ENCODE measurements at places on chromosomes 6 and 20.

GRCh38 chr6:125421836-125422235 is 120.1 kb upstream of the HDDC2 start:
- DNase-seq, result no peak

GRCh38 chr6:56549014-56549413 is 93.7 kb downstream of the DST start:
- DNase-seq, result no peak

- DNase-seq, result no peak
Measured at GRCh38 chr20:39910536-39910935, 778.5 kb downstream of the MAFB start.

DNA sequence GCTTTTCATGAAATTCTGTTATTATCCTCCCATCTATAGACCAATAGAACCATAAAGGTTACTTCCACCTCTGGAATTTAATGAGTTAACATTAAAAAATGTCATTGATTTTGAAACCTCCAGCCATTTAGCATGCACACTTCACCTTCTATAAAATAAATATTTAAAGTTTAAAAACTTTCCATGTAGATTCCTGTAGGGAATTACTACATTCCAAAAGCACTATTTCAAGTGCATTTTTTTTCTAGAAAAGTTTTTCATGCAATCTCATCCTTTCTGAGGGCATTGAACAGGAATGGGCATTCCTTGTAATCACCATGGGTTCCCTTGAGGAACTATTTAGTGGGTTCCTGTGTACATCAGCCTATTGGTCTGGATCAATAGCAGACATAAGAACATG is 253.8 kb upstream of the RIN2 start:
- DNase-seq, result no peak

- DNase-seq, result no peak
Measured at GRCh38 chr20:49905415-49906091, 9.8 kb downstream of the SPATA2 start.

DNA sequence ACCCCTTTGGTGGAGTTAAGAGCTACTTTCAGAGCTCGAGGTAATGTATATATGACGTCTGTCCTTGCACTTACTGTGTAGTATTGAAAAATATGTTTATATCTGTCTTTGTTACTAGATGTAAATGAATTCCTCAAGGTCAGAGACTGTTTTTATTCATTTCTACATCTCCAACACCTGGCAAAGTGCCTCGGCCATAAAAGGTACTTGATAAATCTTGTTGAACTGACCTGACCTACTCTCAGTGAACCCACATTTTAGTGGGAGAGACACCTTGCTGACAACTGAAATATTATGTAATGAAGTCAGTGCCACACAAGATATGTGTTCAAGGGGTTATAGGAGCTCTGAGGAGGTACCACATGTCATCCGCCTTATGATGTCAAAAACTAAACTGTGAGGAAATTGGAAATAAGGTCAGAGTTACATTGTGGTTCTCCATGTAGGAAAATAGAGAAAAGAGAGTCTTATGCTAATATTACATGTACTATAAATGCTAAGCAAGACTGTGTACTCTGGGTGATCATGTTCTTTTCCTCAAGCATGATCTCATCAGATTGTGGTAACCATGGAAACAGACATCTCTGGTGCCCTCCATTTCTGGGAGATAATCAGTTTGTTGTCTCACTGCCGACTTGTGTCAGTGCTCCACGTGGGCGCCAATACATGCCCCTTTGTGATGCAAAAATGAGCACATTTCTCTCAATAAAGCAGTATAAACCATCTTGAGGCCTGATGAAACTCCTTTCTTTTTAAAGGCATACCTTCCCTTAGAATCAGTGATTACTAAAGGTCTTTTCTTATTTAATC is 5.7 kb upstream of the TMEM30A start:
- DNase-seq, result no peak

DNA sequence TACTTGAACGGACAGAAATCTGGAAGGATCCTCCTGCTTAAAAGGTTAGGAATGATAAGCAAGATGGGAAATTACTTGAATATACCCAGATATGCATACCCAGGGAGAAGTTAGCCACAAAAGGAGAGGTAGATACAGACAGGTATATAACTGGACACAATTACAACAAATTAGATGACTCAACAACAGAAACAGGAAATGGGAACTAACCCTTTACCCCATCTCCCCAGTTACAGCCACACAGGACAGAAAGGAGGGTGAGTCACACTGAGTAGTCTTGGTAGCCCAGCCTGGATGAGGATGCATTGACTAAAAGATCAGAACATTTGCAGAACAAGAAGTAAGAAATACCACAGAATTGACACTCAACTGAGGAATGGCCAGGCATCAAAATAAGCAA is 61.2 kb downstream of the C6orf52 start:
- peak; percentile 17 for DNase-seq

DNA sequence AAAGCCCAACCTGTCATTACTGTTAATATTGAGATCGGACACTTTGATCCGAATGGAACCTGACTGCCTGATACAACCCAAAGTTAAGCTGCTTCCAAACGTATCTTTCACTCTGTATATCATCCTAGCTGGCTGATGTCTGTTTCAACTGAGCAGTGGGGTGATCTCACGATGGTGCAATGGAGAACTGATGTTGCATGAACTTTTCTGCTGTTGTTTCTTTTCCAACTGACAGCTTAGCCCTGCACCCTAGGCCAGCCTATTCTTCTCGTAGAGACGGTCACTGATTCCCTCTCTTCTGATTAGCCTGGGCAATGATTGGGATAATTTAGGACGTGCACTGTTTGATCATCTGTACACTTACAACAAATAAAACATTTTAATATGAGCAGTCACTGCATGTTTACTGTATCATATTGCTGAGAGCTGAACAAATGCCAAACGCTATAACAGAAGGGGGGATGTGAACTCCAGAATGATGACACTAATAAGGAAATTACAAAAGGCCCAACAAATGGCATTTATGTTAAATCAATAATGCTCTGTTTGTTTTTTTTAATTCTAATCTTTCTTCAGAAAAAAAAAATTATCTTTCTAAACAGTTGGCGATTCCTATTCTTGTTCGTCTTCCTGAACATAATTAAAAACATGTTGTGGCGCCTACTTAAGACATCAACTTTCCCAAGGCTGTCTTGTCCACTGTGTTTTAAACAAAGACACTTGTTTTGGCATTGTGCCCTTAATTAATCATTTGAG is 184.8 kb downstream of the ZNF217 start:
- DNase-seq, result no peak

GRCh38 chr6:105794870-105795269 is 291.3 kb upstream of the PRDM1 start:
- DNase-seq, result no peak

DNA sequence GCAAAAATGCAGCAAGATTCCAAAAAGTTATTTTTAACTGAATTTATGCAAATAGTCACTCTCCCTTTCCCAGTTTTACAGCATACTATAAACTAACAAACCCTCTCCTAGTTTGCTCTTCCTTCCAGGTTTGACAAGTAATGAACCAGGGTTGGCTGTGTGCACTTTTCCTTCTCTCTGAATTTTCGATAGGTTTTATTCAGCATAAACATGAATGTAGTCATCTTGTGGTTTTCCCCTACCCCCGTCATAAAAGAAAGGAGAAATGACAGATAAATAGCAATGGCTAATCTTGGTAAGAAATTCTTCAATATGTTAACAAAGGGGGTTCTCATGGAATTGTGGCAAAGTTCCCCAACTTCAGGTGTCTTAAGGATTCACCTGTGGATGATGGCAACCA is 26.3 kb downstream of the PRDM1 start:
- DNase-seq, result no peak

GRCh38 chr6:55208478-55209458 is 34.5 kb downstream of the HCRTR2 start:
- DNase-seq, result no peak

GRCh38 chr6:136967876-136968752 is 46.0 kb downstream of the SLC35D3 start:
- DNase-seq, result peak; percentile 34

DNA sequence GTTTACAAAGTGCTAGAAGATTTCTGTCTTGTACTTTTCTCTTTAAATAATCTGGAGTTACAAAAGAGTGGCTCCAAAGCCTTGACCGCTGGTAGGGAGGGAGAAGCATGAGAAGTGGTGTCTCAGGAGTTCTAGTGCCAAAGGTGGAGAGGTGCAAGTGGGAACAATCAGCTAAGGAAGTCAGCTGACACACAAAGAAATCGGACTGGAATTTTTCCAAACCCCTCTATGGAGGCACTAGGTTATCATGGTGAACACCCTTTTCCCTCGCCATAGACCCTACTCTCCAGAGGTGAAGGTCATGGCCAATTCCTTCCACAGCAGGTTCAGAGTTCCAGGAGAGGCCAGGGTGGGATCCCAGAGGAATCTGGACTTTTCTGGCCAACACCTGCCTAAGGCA is 14.8 kb downstream of the PLAGL2 start:
- DNase-seq, result no peak

DNA sequence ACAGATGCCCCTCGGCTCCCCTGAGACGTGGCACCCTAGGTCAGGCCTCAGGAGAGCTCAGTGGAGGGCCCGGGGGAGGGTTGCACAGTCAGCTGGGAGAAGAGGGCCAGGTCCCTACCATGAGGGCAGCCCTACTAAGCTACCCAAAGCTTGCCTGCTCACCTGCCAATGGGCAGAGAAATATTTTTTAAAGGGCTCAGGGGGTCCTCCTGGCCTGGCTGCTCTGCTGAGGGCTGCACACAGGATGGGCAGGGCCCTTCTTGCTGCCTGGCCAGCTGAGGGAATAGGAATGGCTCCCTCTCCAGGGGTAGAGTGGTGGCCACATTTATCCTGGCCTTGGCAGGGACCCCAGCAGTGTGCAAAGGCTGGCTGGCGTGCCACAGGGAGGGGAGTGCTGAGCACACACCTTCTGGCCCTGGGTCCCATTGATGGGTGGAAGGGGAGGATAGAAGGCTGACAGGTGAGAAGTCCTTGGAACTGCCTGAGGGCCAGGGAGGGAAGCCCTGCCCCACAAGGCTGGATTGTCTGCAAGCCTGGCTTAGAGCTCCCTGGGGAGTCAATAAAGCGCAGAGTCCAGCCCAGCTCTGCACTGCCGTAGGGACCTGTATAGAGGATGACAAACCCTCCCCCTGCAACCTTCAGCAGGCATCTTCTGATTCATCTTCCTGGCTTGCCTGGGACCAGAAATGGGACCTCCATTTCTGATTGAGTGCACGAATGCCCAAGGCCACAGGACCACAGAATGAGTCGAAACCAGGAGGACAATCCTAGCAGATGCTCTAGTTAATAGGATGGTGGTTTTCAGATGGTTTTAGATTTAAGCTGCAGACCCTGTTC is 62.1 kb downstream of the NOL4L start:
- no peak for DNase-seq

DNA sequence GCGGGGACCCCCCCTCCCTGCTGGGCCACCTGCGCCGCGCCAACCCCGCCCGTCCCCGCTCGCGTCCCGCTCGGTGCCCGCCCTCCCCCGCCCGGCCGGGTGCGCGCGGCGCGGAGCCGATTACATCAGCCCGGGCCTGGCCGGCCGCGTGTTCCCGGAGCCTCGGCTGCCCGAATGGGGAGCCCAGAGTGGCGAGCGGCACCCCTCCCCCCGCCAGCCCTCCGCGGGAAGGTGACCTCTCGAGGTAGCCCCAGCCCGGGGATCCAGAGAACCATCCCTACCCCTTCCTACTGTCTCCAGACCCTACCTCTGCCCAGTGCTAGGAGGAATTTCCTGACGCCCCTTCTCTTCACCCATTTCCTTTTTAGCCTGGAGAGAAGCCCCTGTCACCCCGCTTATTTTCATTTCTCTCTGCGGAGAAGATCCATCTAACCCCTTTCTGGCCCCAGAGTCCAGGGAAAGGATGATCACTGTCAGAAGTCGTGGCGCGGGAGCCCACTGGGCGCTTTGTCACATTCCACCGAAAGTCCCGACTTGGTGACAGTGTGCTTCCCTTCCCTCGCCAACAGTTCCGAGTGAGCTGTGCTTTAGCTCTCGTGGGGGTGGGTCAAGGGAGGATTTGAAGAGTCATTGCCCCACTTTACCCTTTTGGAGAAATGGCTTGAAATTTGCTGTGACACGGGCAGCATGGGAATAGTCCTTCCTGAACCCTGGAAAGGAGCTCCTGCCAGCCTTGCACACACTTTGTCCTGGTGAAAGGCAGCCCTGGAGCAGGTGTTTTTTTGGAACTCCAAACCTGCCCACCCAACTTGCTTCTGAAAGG is 2.1 kb downstream of the VEGFA start:
- peak; percentile 17 for DNase-seq

GRCh38 chr6:53119772-53120409 is 28.8 kb downstream of the GCM1 start:
- DNase-seq, result no peak

DNA sequence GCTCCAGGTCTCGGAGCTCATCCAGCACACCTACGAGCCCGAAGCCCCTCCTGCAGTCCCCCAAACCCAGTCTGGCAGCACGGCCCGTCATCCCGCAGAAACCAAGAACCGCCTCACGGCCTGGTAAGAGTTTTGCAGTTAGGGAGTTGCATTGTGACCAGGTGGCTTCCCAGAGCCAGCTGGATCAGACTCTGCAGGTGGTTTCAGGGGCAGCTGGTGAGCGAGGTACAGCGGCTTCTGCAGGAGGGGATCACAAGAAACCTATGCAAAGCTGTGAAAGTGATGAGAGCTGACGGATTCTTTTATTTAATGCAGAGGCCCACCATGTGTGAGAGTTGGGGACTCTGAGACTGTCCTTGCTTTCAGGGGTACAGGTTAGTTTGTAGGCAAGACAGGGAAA is 45.9 kb upstream of the SCGN start:
- DNase-seq, result no peak

- no peak for DNase-seq
Measured at GRCh38 chr6:74447013-74447412, 751.0 kb downstream of the CD109 start.

- DNase-seq, result no peak
Measured at GRCh38 chr20:2210646-2211552, 84.9 kb upstream of the TGM3 start.

DNA sequence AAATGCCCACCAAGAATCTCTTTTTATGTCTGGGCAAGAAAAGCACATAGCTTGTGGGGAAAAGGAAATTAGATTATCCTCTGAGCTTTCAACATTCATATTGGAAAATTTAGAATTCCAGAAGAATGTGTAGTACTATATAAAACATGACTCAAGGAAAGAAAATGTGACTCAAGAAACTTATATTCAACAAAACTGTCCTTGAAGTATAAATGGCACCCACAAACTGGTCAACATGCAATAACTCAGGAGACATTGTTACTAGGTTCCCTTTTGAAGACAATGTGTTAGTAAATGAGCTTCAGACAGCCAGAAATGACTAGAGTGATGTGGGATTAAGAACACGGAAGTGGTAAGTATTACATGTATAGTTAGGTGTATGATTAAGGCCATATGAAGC is 26.1 kb upstream of the TINAG start:
- DNase-seq, result no peak

- no peak for DNase-seq
Measured at GRCh38 chr20:45893831-45894230, 2.7 kb downstream of the CTSA start.

GRCh38 chr6:139925894-139926641 is 551.6 kb upstream of the CITED2 start:
- no peak for DNase-seq

GRCh38 chr20:49558826-49559225 is 9.1 kb downstream of the PTGIS start:
- DNase-seq, result no peak

DNA sequence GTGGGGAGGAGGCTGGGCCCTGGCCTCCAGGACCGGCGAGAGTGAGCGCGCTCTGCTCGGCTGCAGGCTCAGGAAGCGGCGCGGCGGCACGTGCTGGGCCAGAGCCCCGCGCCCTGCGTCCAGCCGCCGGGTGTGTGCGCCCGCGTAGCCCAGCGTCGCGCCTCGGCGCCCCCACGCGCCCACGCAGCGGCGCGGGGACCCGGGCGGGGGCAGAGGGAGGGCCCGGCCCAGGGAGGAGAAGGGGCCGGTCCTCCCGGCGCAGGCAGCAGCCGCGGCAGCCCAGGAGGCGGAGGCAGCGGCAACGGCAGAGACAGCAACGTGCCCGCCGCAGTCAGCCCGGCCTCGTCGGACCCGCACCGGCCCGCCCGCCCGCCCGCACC is at the start of gene EYA2:
Gene EYA2 (plus strand): TSS at position 265 of the 380 bp plus-strand sequence. CDS start 95,168 bp downstream, outside the sequence.
- no peak for DNase-seq

All from KG1 (cell line).